NCI-H1048 (cell line): ENCODE measurements at places on chromosomes 11 and 22.

DNA sequence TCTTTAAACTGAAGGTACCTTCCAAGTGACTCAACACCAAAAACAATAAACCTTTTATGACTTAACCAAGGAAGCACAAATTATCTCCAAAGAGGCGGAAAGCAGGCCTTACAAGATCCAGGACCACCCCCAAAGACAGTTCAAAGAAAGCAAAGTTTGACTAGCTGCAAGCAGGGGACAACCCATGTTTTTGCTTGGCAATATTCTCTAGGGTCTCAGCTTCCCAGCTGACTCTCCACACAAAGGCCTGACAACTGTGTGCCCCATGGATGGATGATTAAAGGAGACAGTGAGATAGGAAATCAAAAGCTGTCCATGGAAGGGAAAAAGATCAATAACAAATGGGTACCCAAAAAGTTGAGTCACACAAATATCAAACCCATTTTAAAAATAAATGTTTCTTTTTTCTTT, 232.2 kb downstream of the DDX10 start:
- DNase-seq, result no peak

- no peak for DNase-seq
These were observed 67.3 kb downstream of the PPFIBP2 start for GRCh38 chr11:7581021-7581590.

- DNase-seq, result no peak
These were observed 53.1 kb upstream of the SHISAL1 start for GRCh38 chr22:44365832-44366231.

DNA sequence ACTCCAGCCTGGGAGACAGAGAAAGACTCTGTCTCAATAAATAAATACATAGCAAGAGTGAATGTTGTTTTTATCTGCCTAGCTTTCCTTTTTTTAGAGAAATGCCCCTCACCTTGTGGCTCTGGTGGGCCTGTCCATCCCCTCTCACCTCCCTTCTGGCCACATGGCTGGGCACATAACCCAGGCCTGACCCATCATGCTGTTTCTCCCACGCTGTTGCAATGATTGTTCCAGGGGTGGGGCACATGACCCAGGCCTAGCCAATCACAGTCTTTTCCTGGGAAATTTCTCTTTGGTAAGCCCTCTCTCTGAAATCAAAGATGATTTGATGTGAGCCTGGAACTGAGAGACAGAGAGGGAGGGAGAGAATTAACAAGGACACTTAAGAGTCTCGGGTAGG, 5.5 kb upstream of the CYTH4 start:
- no peak for DNase-seq

GRCh38 chr11:67321313-67321871, 18.1 kb downstream of the SSH3 start:
- DNase-seq, result no peak

- no peak for DNase-seq
These were observed 110.7 kb downstream of the RPL27A start for GRCh38 chr11:8793114-8793777.

- DNase-seq, result no peak
These were observed 711 bp upstream of the PHF21B start for GRCh38 chr22:45010532-45010900.
